ENCODE measurements at places on chromosomes 12 and 14. TPM values are rescaled to one million over a fixed set of nuclear protein-coding genes. Genes with fewer than 3 reads are reported as not detected.

DNA sequence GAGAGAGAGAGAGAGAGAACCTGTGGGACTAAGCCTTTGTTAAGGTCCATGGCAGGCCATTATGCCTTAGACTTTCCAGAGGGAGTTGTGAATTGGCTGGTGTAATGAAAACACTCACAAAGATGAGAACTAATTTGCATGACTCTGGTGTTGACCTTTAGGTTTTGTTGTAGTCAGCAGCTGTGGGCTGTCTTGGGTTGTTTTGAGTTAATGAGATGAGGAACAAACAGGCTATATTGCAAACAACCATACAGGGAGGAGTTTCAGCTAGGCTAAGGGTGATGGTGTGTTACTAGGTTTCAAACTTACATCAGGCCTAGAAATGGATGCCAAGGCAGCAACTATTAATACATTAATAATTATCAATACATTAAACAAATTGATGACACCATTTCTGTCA, 26.3 kb downstream of the ATXN7L3B start:
- no peaks in the 10 kb centered on the region for H3K4me1 ChIP-seq
- no peaks in the 10 kb centered on the region for H3K27me3 ChIP-seq
- DNase-seq = no peak
- H3K4me3 ChIP-seq = no peak overlapping the region
- H3K27ac ChIP-seq = no peak overlapping the region

DNA sequence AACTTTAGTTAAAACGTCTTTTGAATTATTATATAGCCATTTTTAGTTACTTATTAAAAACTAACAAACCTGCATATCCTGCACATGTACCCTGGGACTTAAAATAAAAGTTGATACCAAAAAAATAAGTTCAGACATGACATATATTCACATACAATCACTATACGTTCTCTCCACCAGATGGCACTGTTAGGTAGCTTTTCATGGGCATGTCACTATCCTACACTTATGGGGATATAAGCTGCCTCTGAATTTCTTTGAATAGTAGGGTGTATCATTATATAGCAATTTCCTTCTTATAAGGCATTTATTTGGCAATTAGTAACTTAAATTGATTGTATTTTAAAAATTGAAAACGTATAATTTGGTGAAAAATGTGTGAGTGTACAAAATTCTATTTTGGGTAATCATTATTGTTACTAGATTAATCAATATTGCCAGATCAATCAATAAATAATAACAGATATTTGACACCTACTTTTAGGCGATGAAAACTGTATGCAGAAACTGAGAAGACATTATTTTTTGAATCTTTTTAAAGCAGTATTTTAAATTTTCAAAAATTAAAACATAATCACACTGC, 31.8 kb upstream of the OR10A7 start:
- peak; percentile 89 for DNase-seq
- peaks cover 28% of the 10 kb centered on the region for H3K27me3 ChIP-seq
- H3K27ac ChIP-seq = no peak overlapping the region

- no peak for DNase-seq
- H3K27ac ChIP-seq = no peak overlapping the region
- no peaks in the 10 kb centered on the region for H3K27me3 ChIP-seq
These were observed 246.3 kb upstream of the CLEC14A start for GRCh38 chr14:38502239-38502638.

GRCh38 chr12:100681074-100681473, 107.6 kb downstream of the GAS2L3 start:
- no peaks in the 10 kb centered on the region for H3K4me1 ChIP-seq
- H3K27ac ChIP-seq = no peak overlapping the region
- H3K27me3 ChIP-seq = no peaks in the 10 kb centered on the region

DNA sequence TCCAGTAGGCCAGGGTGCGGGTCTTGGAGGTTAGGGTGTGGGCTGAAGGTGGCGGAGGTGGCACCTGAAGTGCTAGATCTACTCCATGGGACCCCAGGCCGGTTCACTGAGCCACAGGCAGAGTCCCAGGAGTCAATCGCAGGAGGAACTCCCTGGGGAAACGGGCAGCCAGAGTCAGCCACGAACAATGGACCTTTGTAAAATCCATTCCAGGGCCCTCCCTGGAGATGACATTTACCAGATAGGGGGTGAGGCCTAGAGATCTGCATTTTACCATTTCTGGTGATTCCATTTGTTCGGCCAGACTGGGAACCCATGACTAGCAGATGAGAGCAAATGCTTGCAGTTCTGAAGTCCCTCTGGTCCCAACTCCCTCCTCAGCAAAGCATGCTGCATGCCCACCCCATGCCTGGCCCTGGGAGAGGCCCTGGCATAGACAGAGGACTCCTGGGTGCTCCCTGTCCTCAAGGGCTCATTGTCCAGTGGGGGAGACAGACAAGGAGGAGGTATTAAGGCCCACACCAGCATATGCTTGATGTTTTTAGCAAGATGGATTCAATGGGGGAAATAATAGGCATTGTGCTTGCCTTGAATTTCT, 115.5 kb downstream of the EML1 start:
- H3K4me3 ChIP-seq = no peak overlapping the region
- H3K27me3 ChIP-seq = no peaks in the 10 kb centered on the region
- peaks cover 13% of the 10 kb centered on the region for H3K4me1 ChIP-seq
- no peaks in the 10 kb centered on the region for H3K36me3 ChIP-seq
- H3K27ac ChIP-seq = no peak overlapping the region

DNA sequence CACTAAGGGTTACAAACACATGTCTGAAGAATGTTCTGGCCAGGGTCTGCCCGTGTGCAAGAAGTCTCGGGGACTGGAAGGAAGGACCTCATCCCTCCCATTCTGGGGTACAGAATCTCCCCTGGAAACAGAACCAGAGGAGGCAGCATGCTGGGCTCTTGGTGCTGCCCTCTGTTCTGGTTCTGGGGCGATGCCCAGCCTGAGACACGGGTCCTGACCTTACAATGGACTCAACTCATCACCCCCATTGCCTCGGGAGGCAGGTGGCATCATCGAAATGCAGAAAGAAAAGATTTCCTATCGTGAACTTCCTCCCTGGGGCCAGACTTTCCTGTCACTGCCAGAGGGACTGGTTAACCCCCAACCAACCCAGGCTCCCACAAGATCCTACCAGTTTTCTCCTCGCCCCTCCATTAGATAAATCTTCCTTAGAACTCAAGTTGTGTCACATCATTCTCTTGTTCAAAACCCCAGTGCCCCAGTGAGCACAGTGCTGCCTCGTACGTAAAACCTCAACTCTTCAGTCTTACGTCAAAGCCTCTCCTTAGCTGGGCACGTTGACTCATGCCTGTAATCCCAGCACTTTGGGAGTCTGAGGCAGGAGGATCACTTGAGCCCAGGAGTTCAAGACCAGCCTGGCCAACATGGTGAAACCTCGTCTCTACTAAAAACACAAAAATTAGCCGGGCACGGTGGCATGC, 52.1 kb downstream of the PSMA6 start:
- no peak overlapping the region for H3K4me3 ChIP-seq
- H3K4me1 ChIP-seq = peaks cover 16% of the 10 kb centered on the region
- DNase-seq = no peak
- no peaks in the 10 kb centered on the region for H3K27me3 ChIP-seq

DNA sequence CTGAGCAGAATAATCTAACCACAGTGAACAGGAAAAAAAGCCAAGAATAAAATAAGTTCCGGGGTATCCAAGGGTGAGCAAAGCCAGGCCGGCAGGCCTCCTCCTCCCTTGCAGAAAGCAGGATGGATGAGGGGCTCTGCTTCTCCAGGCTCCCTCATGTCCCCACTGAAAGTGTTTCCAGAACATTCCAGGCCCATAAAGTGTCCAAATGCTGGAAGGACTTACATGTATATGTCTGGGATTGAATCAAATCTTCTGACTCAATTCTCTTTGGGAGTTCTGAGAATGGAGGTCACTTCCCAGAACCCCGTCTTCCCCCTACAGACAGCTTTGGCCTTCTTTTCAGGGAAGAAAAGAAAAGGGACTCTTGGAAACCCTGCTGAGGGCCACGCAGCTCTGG, 25.0 kb upstream of the BDKRB1 start:
- H3K4me3 ChIP-seq = no peak overlapping the region
- no peaks in the 10 kb centered on the region for H3K36me3 ChIP-seq
- no peaks in the 10 kb centered on the region for H3K4me1 ChIP-seq

- no peaks in the 10 kb centered on the region for H3K4me1 ChIP-seq
- no peak for DNase-seq
- no peaks in the 10 kb centered on the region for H3K36me3 ChIP-seq
These were observed 9.9 kb downstream of the SPIC start for GRCh38 chr12:101485021-101485420.

DNA sequence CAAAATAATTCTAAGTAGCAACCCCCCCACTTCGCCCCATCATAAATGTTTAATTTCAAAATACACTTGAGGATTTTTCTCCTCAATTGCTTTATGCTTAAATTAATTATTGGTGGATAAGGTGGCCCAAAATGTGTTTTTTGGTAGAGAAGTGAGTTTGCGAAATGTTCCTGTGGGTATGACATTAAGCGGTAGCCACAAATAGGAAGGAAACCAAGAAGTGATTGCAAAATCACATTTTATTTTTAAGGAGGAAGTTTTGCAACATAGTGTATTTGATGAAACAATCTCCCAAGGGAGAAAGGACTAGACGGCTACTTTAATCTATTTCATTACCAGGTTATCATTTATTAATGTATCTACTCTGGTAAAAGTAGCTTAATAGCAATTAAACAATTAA, 25.5 kb downstream of the SLC25A3 start:
- no peaks in the 10 kb centered on the region for H3K36me3 ChIP-seq
- H3K4me3 ChIP-seq = no peak overlapping the region
- no peaks in the 10 kb centered on the region for H3K27me3 ChIP-seq
- H3K27ac ChIP-seq = no peak overlapping the region
- H3K4me1 ChIP-seq = no peaks in the 10 kb centered on the region
- no peak for DNase-seq

DNA sequence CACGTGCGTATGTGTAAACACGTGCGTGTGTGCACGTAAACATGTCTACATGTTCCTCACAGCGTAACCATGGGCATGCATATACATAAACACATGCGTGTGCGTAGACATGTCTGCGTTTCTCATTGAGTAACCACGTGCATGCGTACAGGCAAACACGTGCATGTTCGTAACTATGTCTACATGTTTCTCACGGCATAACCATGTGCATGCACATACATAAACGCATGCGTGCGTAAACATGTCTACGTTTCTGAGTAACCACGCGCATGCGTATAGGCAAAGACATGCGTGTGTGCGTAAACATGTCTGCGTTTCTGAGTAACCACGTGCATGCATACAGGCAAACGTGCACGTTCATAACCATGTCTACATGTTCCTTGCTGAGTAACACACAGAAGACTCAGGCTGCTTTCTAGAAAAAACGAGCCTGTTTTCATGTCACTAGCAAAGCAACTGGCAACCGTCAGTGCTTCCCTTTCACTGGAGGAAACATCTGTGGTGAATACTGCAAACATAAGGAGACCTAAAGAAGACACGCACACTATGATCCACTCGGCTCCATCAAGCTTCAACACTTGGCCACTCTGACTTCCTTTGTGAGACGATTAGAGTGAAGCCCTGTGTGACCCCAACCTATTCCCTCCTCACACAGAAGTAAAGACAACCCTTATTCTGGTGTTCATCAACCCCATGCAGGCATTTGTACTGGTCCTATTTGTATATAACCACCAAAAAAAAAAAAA, 28.8 kb downstream of the POLE start:
- no peaks in the 10 kb centered on the region for H3K27me3 ChIP-seq
- peaks cover 63% of the 10 kb centered on the region for H3K36me3 ChIP-seq
- no peak overlapping the region for H3K27ac ChIP-seq
- no peaks in the 10 kb centered on the region for H3K4me1 ChIP-seq

- H3K36me3 ChIP-seq = no peaks in the 10 kb centered on the region
- H3K27ac ChIP-seq = no peak overlapping the region
- no peaks in the 10 kb centered on the region for H3K4me1 ChIP-seq
These were observed 37.6 kb upstream of the C14orf180 start for GRCh38 chr14:104541905-104542465.

DNA sequence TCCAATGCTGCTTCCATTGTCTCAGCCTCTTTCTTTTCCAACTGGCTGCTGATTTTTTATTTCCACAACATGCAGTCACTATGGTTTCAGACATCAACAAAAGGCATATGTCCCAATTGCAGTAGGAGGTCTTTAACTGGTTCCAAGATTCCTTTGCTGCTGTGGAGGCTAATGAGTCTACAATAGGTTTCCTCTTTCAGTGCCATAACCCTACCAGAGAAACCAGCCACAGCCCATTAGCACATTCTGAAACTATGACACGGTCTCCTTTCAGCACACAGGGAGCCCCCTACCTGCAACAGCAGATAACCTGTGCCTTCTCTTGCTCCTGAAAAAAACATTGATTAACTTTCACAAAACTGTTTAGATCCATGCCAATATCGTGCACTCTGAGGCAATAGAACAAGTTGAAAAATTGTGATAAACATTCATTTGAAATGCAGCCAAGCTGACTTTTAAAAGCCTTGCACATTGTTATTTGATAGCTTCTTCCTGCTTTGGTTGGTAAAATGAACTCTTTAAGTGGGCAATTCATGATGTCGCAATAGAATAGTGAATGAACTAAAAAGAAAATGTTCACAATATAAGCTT, 32.4 kb downstream of the PLEKHG7 start:
- H3K36me3 ChIP-seq = no peaks in the 10 kb centered on the region
- peak overlapping the region; percentile 33 for H3K27ac ChIP-seq
- DNase-seq = peak; percentile 69
- peaks cover 15% of the 10 kb centered on the region for H3K4me1 ChIP-seq
- H3K4me3 ChIP-seq = no peak overlapping the region

- peak; percentile 88 for DNase-seq
- no peak overlapping the region for H3K4me3 ChIP-seq
- no peaks in the 10 kb centered on the region for H3K27me3 ChIP-seq
- peaks cover 21% of the 10 kb centered on the region for H3K36me3 ChIP-seq
- peaks cover 15% of the 10 kb centered on the region for H3K4me1 ChIP-seq
These were observed 20.5 kb downstream of the SLC11A2 start for GRCh38 chr12:51005671-51006070.

DNA sequence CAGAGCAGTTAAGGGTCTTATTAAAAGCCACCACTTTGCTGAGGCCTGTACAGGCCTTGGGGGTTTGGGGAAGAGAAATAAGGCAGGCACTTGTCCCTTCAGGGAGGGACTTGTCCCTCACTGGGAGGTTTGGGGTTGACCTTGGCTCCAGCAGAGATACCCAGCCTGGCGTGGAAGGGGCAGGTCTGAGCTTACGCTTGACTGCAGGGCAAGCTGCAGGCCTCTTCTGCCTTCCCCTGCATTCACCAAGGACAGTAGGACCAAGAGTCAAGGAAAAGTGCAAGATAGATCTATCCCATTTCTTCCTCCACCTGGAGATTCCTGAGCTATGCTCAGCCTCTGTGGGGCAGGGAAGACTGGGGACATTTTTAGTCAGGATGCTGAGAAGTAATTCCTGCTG, 154.3 kb downstream of the SMOC1 start:
- H3K4me3 ChIP-seq = no peak overlapping the region
- no peak for DNase-seq
- H3K27ac ChIP-seq = no peak overlapping the region
- H3K4me1 ChIP-seq = peaks cover 4% of the 10 kb centered on the region
- H3K36me3 ChIP-seq = no peaks in the 10 kb centered on the region

GRCh38 chr12:52056801-52057637, 5.8 kb downstream of the NR4A1 start:
- no peaks in the 10 kb centered on the region for H3K27me3 ChIP-seq
- peaks cover 19% of the 10 kb centered on the region for H3K36me3 ChIP-seq
- no peak overlapping the region for H3K4me3 ChIP-seq
- H3K4me1 ChIP-seq = peaks cover 8% of the 10 kb centered on the region
- no peak overlapping the region for H3K27ac ChIP-seq

The TEAD4 gene
- total RNA-seq = 22.3 TPM

The TMEM132D gene
- not detected for total RNA-seq

The TTC9 gene
- total RNA-seq = 3.6 TPM

The RAB35 gene
- total RNA-seq = 64.1 TPM

The TEX52 gene
- total RNA-seq = not detected

The LRFN5 gene
- total RNA-seq = not detected
